Peyer's patch (tissue), 4 donors: ENCODE measurements at places on chromosomes 4 and X.

DNA sequence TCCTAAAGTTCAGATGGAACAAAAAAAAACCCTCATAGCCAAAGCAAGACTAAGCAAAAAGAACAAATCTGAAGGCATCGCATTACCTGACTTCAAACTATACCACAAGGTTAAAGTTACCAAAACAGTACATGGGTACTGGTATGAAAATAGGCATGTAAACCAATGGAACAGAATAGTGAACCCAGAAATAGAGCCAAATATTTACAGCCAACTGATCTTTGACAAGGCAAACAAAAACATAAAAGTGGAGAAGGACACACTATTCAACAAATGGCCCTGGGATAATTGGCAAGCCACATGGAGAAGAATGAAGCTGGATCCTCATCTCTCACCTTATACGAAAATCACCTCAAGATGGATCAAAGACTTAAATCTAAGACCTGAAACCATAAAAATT lies 44.2 kb upstream of the TMEM192 start:
- DNase-seq = no peak

- no peak for DNase-seq
These were observed 10.1 kb upstream of the DAPP1 start for GRCh38 chr4:99806545-99806944.

DNA sequence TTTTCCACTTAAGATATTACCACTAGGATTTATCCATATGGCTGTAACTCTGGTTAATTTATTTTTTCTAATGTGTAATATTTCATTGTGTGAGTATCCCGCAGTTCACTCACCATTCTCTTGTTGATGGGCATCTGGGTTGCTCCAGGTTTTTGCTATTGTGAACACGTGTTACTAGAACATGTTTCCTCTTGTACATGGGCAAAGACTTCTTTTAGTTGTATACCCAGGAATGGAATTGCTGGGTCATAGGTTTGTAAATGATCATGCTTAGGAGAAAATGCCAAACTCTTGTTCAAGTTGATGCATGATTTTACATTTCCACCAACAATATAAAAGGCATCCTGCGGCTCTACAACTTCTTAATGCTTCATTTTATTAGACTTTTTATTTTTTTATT lies 26.8 kb downstream of the SYNPO2 start:
- DNase-seq = no peak

DNA sequence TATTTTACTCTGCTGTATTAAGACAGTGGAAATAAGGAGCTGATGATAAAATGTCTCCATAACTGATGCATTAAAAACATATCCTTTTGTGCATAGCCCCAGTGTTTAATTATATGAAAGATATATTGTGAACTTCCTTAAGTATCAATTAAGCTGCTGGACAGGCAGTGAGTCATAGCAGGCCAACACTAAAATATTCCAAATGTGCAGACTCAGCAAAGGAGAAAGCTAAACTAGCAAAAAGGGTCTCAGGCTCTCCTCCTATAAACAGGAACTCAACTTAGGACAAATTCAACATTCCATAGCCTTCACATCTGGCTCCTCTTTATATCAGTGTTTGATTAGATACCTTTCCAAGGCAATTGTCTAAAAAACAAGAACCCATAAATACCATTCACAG lies 15.6 kb downstream of the TNMD start:
- no peak for DNase-seq

- no peak for DNase-seq
These were observed 34.9 kb downstream of the MGST2 start for GRCh38 chr4:139700568-139700967.

DNA sequence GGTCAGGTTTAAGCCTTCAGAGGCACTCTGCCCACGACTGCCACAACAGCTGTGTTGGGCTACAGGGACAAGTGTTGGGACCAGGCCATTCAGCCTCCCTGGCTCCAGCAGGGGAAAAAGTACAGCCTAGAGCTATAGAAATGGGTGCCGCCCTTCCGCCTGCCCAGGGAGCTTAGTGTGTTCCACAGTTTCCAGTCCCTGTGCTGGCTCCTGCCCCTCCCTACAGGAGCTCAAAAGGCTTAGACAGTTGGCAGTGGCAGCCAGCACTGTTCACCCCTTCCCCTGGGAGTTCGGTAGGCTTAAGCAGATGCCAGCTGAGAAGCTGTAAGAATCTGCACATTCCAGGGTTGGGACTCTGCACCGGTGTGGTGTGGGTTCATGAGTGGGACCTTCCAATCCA lies 408.2 kb upstream of the INTU start:
- no peak for DNase-seq

DNA sequence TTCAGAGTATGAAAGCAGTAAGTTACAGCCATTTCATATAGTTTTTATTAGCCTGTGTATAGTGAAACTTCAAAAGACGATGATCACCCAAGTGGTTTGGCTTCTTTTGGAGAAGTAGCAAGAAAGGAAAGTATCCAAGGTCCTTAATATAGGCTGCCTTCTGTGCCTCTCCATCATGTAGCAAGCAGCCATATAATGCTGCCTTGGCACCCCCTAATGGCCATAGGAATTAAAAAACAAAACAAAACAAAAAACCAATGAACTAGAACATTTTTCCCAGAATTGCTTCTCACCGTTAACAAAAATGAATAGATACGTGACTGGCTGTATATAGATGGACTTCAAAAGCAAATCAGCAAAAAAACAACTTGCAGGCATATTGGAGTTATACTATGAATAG lies 18.9 kb downstream of the LAMP2 start:
- DNase-seq = no peak

DNA sequence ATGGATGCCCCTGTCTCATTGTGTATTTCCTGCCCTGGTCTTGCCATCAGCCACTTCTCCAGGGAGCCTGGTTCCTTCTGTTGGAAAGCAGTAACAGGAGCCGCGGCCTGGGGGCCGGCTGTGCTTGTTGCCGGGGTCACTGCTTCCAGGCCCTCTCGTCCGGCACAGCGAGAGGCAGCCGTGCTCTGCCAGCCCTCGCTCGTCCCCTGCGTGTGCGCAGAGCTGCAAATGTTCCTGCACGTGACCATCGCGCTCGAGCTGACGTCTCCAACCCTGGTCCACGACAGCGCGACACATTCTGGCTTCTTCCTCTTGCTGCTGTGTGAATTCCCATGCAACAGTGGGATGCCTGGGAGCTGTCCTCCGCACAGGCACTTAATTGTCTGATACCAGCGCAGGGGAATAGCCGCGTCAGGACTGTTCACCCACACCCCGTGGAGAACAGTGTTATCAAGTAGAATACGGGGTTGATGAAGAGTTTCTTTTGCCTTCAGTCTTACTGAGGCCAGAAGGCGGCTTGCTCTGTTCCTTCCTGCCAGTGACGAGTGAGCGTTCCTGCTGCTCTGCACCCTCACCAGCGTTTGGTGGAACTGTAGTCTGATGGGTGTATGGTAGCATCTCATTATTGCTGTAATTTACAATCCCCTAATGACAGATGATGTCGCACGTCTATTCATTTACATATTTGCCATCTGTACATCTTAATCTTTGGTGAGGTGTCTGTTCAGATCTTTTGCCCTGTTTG lies 12.3 kb downstream of the PDE6B start:
- DNase-seq = no peak

DNA sequence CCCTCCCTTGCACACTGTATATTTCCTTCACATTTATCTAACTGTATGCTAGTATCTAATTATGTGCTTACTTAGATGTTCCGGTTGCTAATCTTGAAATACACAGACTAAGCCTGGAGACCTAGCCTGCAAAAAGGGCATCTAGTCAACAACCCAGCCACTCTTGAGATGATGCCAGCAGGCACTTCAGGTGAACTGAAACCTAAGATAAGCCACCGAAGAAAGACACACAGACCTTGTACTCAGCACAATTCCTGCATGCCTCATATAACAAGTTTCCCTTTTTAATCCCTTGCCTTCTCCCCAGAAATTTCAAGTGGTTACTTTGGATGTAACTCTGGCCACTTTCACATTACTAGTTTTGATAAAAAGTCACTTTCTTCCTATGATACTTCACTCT lies 2506.6 kb downstream of the ARAP2 start:
- no peak for DNase-seq

DNA sequence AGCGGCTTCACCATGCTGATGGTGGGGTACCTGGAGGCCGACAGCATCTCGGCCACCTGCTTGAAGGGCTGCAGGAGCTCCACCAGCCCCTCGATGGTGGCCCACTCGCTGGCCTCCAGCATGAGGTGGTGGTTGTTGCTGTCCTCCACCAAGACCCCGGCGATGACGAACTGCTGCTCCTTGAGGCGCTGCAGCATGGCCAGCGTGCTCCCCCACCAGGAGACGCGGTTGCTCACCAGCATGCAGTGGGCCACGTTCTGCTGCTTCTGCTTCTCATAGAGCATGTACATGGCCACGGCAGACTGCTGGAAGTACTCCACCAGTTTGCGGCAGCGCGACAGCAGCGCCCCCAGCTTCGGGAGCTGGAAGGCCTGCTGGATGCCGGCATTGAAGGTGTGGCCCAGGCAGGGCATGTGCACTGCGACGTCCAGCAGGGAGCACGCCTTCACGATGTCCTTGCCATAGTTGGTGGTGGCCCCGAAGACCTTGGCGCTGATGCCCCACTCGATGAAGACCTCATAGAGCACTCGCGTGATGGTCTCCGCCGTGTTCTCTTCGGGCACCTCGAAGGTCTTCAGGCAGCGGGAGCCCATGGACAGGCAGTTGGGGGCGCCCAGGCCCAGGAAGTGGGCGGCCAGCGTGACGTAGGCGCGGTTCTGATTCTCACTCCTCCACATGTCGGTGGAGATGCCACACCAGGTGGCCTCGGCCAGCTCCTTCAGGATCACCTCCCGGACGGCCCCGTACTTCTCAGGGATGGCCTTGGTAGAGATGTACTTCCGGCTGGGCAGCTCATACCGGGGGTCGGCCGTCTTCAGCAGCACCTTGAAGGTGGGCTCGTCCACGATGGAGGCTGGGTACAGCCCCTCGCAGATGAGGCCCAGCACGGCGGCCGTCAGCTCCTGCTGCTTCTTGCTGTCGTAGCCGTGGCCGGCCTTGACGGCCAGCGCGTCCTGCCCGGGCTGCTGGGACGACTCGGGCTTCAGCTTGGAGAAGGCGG lies 11.0 kb downstream of the DHRSX start:
- no peak for DNase-seq

- peak; percentile 67 for DNase-seq
These were observed 733 bp upstream of the NAA15 start for GRCh38 chr4:139300431-139301112.

- no peak for DNase-seq
These were observed 84.1 kb downstream of the NHS start for GRCh38 chrX:17459008-17459611.
